Heart left ventricle (tissue), 16 donors: ENCODE measurements at places on chromosomes 7 and 10. TPM values are rescaled to one million over a fixed set of nuclear protein-coding genes. Genes with fewer than 3 reads are reported as not detected.
A peak's percentile ranks its signal among the peaks of the same experiment; 100 is the strongest.

The KCNMA1 gene
- total RNA-seq: 0.63 TPM

DNA sequence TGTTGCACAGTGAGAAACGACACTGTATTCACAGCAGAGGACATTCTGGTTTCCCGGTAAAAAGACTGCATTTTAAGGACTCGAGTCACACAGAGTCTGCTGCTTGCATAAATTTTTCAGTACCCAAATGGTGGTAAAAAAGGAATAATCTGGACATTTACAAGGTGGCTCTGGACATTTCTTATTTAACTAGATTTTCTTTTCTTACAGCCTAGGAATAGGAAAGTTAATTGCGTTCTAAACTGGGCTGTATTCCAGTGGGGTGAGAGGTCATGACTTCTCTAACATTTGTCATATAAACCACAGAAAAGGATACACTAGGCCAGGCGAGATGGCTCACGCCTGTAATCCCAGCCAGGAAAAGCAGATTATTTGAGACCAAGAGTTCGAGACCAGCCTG is 237.5 kb upstream of the KLF6 start:
- H3K4me3 ChIP-seq: no peak overlapping the region
- no peaks in the 10 kb centered on the region for H3K27me3 ChIP-seq
- no peaks in the 10 kb centered on the region for H3K4me1 ChIP-seq
- no peaks in the 10 kb centered on the region for H3K36me3 ChIP-seq
- H3K27ac ChIP-seq: no peak overlapping the region
- DNase-seq: no peak

GRCh38 chr7:32588657-32589056 is 93.4 kb downstream of the AVL9 start:
- no peaks in the 10 kb centered on the region for H3K27me3 ChIP-seq
- peaks cover 18% of the 10 kb centered on the region for H3K36me3 ChIP-seq
- DNase-seq: no peak
- H3K4me1 ChIP-seq: peaks cover 22% of the 10 kb centered on the region
- H3K4me3 ChIP-seq: no peak overlapping the region

GRCh38 chr7:80630608-80631405 is 7.6 kb upstream of the CD36 start:
- peaks cover 8% of the 10 kb centered on the region for H3K4me1 ChIP-seq
- no peaks in the 10 kb centered on the region for H3K36me3 ChIP-seq
- no peaks in the 10 kb centered on the region for H3K27me3 ChIP-seq
- peak overlapping the region; percentile 12 for H3K4me3 ChIP-seq
- peak overlapping the region; percentile 21 for H3K27ac ChIP-seq

GRCh38 chr7:105118612-105119600 is 104.9 kb downstream of the KMT2E start:
- no peak for DNase-seq
- H3K27me3 ChIP-seq: no peaks in the 10 kb centered on the region

The SCRN1 gene
- total RNA-seq: 28.5 TPM

DNA sequence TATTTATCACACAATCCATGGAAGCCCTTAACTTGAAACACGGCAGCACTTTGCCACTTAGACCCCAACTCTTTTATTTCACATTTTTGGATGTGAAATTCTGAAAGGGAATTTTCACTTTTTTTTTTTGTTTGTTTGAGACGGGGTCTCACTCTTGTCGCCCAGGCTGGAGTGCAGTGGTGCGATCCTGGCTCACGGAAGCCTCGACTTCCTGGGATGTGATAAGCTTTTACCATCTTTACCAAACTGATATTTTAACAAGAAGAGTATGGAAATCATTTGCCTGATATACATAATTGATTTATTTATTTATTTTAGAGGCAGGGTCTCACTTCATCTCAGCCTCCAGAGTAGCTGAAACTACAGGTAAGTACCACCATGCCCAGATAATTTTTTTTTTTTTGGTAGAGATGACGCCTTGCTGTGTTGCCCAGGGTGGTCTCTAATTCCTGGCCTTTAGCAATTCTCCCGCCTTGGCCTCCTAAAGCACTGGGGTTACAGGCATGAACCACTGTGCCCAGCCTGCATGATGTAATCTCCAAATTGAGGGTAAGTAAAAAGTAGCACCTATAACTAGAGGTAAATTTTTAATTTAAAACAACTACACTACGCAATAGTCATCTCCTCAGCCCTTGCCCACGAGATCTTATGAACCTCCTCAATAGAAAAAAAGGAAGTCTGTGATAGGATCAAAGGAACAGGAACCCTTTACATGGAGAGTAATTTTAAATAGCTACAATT is 180.7 kb upstream of the KLF14 start:
- no peak for DNase-seq
- peaks cover 64% of the 10 kb centered on the region for H3K4me1 ChIP-seq
- no peaks in the 10 kb centered on the region for H3K27me3 ChIP-seq
- H3K36me3 ChIP-seq: no peaks in the 10 kb centered on the region
- H3K27ac ChIP-seq: peak overlapping the region; percentile 83

- DNase-seq: no peak
- H3K27ac ChIP-seq: no peak overlapping the region
- H3K4me1 ChIP-seq: no peaks in the 10 kb centered on the region
- H3K36me3 ChIP-seq: no peaks in the 10 kb centered on the region
These were observed 33.2 kb downstream of the RPS24 start for GRCh38 chr10:78066728-78067430.

The OAT gene
- total RNA-seq: 29.7 TPM

DNA sequence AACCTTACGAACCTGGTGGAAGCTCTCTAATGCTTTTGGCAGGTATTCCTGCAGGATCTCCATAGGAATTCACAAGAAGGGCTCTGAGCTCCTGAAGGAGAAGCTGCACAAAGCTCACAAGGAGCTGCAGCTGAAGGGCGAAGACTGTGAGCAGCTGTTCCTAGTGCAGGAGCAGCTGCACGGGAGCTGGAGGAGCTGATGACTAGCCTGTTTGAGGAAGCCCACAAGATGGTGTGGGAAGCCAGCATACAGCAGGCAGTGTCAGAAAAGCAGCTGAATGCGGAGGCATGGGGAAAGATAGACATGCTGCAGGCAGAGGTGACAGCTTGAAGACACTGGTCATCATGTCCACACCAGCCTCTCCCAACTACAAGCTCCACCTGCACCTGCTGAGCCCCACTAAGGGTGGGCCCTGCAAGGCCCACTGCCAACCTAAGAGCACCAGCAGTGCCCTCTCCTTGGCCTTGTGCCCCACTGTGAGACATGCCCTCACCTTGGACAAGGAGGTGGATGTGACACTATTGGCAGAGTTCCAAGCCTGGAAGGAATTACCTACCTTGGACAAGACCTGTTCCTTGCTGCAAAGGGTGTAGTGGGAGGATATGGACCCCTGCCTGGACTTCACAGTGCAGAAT is 250.6 kb downstream of the BBS9 start:
- no peak for DNase-seq
- H3K36me3 ChIP-seq: peaks cover 19% of the 10 kb centered on the region
- no peaks in the 10 kb centered on the region for H3K27me3 ChIP-seq
- no peaks in the 10 kb centered on the region for H3K4me1 ChIP-seq
- no peak overlapping the region for H3K4me3 ChIP-seq

GRCh38 chr7:140003913-140004382 is 58.8 kb downstream of the PARP12 start:
- H3K27me3 ChIP-seq: no peaks in the 10 kb centered on the region
- no peaks in the 10 kb centered on the region for H3K36me3 ChIP-seq

GRCh38 chr7:72281308-72281707 is 130.8 kb downstream of the CALN1 start:
- no peak overlapping the region for H3K4me3 ChIP-seq
- no peak for DNase-seq
- H3K4me1 ChIP-seq: no peaks in the 10 kb centered on the region
- no peaks in the 10 kb centered on the region for H3K27me3 ChIP-seq

The ASZ1 gene
- total RNA-seq: not detected

- H3K27me3 ChIP-seq: no peaks in the 10 kb centered on the region
- no peak for DNase-seq
- no peak overlapping the region for H3K4me3 ChIP-seq
- H3K4me1 ChIP-seq: peaks cover 14% of the 10 kb centered on the region
- H3K27ac ChIP-seq: no peak overlapping the region
These were observed 72.5 kb downstream of the SYPL1 start for GRCh38 chr7:106039486-106040060.

The PPP2R2D gene
- 38.2 TPM for total RNA-seq

The DGKB gene
- 0.61 TPM for total RNA-seq

GRCh38 chr7:6487184-6487545 is 39.4 kb upstream of the DAGLB start:
- H3K36me3 ChIP-seq: no peaks in the 10 kb centered on the region
- no peak overlapping the region for H3K4me3 ChIP-seq
- H3K27ac ChIP-seq: no peak overlapping the region
- no peaks in the 10 kb centered on the region for H3K27me3 ChIP-seq
- H3K4me1 ChIP-seq: peaks cover 3% of the 10 kb centered on the region

GRCh38 chr7:17300437-17300836 is 2.0 kb downstream of the AHR start:
- no peaks in the 10 kb centered on the region for H3K27me3 ChIP-seq
- DNase-seq: no peak
- peak overlapping the region; percentile 98 for H3K4me3 ChIP-seq
- peaks cover 22% of the 10 kb centered on the region for H3K4me1 ChIP-seq

GRCh38 chr7:94676431-94676830 is 20.5 kb upstream of the SGCE start:
- no peak overlapping the region for H3K27ac ChIP-seq
- no peaks in the 10 kb centered on the region for H3K36me3 ChIP-seq
- no peaks in the 10 kb centered on the region for H3K27me3 ChIP-seq
- no peak for DNase-seq
- H3K4me1 ChIP-seq: no peaks in the 10 kb centered on the region
